ENCODE measurements at places on chromosomes 7 and 10.

DNA sequence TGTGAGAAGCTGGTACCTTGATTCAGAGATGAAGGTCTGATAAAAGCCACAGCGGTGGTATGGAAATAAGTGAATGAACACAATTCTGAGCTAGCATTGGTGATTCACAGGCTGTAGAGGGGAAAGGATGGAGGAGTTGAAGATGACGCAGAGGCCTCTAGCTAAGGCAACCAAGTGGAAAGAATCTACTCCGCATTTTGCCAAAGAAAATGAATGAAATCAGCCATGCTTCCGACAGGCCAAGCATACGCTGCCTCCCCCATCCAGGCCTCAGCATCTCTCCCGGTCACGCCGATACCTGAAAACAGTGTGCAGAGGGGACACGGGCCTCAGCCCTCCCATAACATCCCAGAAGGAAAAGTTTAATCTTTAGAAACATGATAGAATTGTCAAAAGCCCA lies 124.3 kb upstream of the UNC5B start:
- no peak for DNase-seq

DNA sequence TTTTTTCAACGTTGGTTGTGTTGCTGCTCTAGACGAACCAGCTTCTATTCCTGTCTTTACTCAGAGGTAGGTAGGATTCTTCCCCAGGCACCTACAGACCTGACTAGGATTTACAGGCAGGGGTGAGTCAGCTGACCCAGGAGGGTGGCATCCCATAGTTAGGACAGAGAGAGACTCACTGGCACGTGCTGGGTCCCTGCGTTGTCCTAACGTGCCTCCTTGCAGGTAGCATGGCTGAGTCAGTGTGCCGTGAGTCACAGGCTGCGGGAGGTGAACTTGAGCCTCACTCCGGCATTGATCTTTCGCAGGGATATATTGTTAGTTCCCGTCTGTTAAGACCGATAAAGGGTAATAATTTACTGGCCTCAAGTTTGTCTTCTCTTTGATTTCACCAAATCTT lies 96.5 kb downstream of the PFKFB3 start:
- DNase-seq: no peak

DNA sequence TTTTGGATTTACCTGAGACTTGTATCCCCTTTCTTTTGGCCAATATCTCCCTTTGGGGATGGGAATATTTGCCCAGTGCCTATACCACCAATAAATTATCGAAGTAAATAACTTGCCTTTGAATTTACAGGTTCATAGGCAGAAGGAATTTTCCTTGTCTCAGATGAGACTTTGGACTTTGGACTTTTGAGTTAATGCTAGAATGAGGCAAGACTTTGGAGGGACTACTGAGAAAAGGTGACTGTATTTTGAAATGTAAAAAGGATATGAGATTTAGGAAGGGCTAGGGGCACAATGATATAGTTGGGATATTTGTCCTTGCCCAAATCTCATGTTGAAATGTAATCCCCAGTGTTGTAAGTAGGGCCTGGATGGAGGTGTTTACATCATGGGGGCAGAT lies 384.5 kb upstream of the GHITM start:
- no peak for DNase-seq

- DNase-seq: no peak
These were observed 149.6 kb upstream of the PPP2R2D start for GRCh38 chr10:131750973-131751826.

GRCh38 chr7:120334475-120334874 lies 61.5 kb downstream of the KCND2 start:
- DNase-seq: no peak

DNA sequence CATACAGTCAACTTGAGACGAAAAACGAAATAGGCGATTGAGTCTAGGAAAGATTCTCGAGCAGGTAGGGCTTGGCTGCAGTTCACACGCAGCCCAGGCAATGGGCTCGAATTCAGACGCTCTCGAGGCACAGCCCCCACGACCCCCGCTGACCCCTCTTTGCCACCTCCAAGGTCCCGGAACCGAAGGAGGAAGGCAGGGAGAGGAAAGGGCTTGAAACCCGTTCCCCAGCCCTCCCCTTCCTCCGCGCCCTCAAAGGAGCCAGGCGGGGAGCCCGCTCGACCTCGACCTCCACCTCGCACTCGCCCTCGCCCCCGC lies 441 bp downstream of the CCDC186 start:
- DNase-seq: no peak

- no peak for DNase-seq
These were observed 33.8 kb upstream of the TOMM7 start for GRCh38 chr7:22856416-22856815.
